ENCODE measurements at places on chromosomes 6 and 20.
A peak's percentile ranks its signal among the peaks of the same experiment; 100 is the strongest.

- H3K27me3 ChIP-seq: no peaks in the 10 kb centered on the region
- DNase-seq: no peak
- H3K36me3 ChIP-seq: peaks cover 10% of the 10 kb centered on the region
- H3K4me1 ChIP-seq: peaks cover 11% of the 10 kb centered on the region
- no peak overlapping the region for H3K4me3 ChIP-seq
- H3K27ac ChIP-seq: no peak overlapping the region
Observed at GRCh38 chr20:41538810-41539596, 79.2 kb downstream of the CHD6 start.

DNA sequence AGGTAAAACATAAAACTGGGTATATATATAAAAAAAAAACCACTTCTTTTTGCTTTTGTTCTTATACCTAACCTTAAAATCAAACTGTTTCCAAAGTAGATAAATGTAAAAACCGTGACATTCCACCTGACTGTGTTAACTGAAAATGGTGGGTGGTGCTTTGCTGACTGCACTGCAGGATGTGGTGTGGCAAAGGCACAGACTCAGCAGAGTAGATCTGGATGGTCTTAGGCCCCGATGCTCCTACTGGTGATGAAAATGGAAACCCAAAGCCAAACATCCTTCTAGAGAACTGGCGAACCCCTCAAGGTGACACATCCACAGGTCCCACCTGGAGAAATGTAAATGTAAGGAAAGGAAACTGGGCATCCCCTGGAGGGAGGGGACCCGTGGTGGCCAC, 8.9 kb downstream of the TGIF2 start:
- H3K27ac ChIP-seq: no peak overlapping the region
- H3K27me3 ChIP-seq: no peaks in the 10 kb centered on the region

GRCh38 chr6:87384449-87384848, 23.3 kb upstream of the CFAP206 start:
- no peaks in the 10 kb centered on the region for H3K36me3 ChIP-seq
- H3K4me1 ChIP-seq: no peaks in the 10 kb centered on the region
- H3K27me3 ChIP-seq: no peaks in the 10 kb centered on the region
- no peak overlapping the region for H3K4me3 ChIP-seq
- no peak for DNase-seq
- H3K27ac ChIP-seq: no peak overlapping the region

DNA sequence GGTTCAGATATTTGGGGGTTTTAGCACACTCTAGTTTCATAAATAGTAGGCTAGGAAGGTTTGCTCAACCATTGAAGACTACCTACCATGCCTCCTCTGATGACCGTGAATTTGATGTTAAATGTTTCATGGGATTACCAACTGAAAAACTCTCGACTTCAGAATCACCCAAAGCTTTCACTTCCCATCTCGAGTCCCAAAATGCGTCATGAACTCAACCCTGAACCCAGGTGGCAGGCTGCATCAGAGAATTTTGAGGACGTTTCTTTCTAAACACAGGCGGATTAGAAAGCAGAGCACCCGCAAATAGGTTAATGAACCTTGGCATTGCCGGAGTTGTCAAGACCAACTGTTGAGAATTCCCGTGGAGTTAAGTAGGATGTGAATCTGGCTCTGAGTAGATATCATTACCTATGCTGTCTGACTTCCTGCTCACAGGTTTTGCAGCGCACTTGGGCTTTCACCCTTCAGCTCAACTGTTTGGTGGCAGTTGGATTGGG, 98.4 kb upstream of the ADTRP start:
- no peak overlapping the region for H3K27ac ChIP-seq
- H3K27me3 ChIP-seq: no peaks in the 10 kb centered on the region
- H3K36me3 ChIP-seq: peaks cover 2% of the 10 kb centered on the region

GRCh38 chr20:51579137-51579536, 36.6 kb upstream of the NFATC2 start:
- peaks cover 11% of the 10 kb centered on the region for H3K4me1 ChIP-seq
- DNase-seq: no peak
- H3K4me3 ChIP-seq: no peak overlapping the region
- H3K27me3 ChIP-seq: no peaks in the 10 kb centered on the region
- peak overlapping the region; percentile 28 for H3K27ac ChIP-seq

DNA sequence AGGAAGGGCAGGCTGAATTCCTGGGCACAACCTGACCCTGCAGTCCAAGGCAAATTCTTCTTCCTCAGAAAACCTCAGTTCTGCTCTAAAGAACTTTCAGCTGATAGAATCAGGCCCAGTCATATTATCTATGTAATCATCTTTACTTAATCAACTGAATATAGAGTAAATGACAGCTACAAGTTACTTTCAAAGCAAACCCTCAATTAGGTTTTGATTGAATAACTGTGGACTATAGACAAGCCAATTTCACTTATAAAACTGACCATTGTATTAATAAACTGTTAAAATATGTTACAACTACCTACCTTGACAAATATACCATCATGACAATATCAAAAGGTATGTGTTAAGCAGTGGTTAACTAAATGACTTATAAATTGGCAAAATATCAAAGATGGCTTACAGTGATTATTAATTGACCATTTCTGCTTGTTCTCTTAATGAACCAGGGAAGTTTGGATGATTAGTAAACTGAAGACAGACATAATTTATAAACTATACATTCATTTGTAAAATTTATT, 46.1 kb upstream of the ADGRF5 start:
- no peaks in the 10 kb centered on the region for H3K36me3 ChIP-seq
- H3K27ac ChIP-seq: no peak overlapping the region
- H3K4me3 ChIP-seq: no peak overlapping the region

DNA sequence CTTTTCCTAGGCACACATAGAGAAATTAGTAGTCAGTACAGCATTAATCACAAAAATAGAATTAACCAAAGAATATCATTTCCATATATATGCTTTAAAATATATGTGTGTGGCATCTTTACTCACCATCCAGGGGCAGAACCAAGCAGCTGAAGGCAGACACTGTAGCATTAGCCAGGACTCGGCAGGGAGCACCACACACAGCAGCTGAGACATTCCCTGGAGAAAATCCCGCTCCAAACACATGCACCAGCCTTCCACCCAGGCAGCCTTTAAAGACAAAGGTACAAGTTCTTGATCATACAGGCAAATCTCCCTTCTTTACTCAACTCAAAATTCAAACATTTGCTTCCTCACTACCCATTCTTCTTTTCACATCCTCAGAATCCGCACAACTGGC, 64.7 kb downstream of the PKHD1 start:
- H3K27ac ChIP-seq: no peak overlapping the region
- no peaks in the 10 kb centered on the region for H3K36me3 ChIP-seq
- no peak for DNase-seq
- H3K4me3 ChIP-seq: no peak overlapping the region
- peaks cover 40% of the 10 kb centered on the region for H3K27me3 ChIP-seq
- H3K4me1 ChIP-seq: no peaks in the 10 kb centered on the region

- H3K4me1 ChIP-seq: peaks cover 2% of the 10 kb centered on the region
- H3K4me3 ChIP-seq: no peak overlapping the region
- no peak for DNase-seq
- H3K27ac ChIP-seq: no peak overlapping the region
- no peaks in the 10 kb centered on the region for H3K27me3 ChIP-seq
Observed at GRCh38 chr6:30200551-30201281, 12.5 kb downstream of the TRIM26 start.

All from osteocyte (in vitro differentiated cells).